M059J (cell line): ENCODE measurements at places on chromosomes 3 and 15. TPM values are rescaled to one million over a fixed set of nuclear protein-coding genes. Genes with fewer than 3 reads are reported as not detected.

DNA sequence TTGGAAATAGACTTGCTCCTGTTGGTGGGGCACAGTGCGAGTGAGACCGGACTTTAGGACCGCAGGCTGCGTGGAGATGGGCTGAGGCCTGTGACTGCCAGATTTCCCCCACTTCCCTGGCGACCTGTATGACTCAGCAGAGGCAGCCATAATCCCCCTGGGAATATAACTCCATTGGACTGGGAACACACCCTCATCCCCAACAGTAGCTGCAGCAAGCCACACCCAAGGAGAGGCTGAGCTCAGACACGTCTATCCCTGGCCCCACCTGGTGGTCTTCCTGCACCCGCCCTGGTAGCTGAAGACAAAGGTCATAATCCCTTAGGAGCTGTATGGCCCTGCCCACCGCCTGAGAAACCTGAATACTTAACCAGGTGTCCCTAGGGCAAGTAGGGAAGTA, 42.6 kb downstream of the DZIP1L start:
- DNase-seq: no peak

DNA sequence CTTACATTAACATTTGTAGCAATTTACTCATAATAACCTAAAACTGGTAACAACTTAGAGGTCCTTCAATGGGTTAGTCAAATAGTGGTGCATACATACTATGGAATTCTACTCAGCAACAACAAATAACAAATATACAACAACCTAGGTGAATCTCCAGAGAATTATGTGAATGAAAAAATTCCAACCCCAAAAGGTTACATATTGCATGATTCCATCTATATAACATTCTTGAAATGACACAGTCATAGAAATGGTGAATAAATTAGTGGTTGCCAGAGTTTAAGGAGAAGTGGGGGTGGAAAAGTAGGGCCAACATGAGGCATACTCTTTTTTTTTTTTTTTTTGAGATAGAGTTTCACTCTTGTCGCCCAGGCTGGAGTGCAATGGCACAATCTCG, 12.7 kb upstream of the SNTN start:
- DNase-seq: peak; percentile 24

SPATA12 gene
- 0.07 TPM in 1 of 2 replicates, not detected in the other for total RNA-seq

PCSK6 gene
- total RNA-seq: not detected in 2 replicates

TGM4 gene
- total RNA-seq: not detected in 2 replicates
